ENCODE measurements at places on chromosomes 2 and 18.
A peak's percentile ranks its signal among the peaks of the same experiment; 100 is the strongest.

- no peak for DNase-seq
Measured at GRCh38 chr2:237572742-237573101, 6.3 kb downstream of the PRLH start.

DNA sequence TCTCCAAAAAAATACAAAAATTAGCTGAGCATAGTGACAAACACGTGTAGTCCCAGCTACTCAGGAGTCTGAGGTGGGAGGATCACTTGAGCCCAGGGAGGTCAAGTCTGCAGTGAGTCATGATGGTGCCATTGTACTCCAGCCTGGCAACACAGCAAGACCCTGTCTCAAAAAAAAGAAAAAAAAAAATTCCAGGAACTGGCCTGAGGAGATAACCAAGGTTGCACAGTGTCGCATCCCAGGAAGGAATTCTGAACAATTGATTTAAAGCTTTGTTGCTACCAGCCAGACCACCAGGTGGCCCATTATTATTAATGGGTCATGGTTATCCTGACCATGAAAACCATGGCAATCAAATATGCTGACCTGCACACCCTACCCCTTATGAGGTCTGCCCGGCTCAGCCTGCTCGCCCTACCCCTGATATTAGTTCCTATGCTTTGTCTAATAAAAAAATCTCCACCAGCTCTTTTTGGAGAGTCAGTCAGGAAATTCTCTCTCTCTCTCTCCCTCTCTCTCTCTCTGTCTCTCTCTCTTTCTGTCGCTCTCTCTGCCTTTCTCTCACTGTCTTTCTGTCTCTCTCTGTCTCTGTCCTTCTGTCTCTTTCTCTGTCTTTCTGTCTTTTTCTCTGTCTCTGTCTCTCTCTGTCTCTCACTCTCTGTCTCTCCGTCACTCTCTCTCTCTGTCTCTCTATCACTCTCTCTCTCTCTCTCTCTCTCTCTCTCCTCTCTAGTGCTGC lies 73.7 kb downstream of the NCAPH start:
- DNase-seq: no peak

DNA sequence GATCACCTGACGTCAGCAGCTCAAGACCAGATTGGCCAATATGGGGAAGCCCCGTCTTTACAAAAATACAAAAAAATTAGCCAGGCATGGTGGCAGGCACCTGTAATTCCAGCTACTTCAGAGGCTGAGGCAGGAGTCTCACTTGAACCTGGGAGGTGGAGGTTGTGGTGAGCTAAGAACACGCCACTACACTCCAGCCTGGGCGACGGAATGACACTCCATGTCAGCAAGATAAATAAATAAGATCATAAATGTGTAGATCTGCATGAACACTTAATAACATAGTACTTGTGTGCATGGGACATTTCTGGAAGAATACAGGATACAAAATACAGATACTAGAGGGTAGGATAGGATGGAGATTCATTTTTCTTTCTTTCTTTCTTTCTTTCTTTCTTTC lies 9.1 kb downstream of the EHD3 start:
- DNase-seq: no peak

GRCh38 chr2:214019229-214019972 lies 391.5 kb upstream of the VWC2L start:
- DNase-seq: no peak

GRCh38 chr2:138502255-138503086 lies 901 bp downstream of the SPOPL start:
- peak; percentile 21 for DNase-seq

GRCh38 chr2:26246818-26247217 lies 2.1 kb downstream of the HADHB start:
- DNase-seq: no peak

DNA sequence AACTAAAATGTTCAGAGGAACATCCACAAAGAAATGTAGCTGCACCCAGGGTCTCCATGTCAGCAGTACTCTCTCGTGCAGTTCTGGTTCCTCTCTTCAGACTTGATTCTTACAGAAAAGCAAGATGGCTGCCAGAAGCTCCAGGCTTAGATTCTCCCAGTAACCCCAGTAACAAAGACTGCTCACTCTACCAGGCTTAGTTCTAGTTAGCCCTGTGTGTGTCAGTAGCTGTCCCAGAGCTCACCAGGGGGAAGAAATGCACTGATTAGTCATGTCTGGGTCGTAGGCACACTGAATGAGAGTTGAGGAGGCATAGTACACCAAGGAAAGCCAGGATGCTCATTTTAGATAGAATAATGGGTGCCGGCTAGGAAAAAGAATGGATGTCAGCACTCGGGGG lies 395.0 kb upstream of the NRP2 start:
- no peak for DNase-seq

DNA sequence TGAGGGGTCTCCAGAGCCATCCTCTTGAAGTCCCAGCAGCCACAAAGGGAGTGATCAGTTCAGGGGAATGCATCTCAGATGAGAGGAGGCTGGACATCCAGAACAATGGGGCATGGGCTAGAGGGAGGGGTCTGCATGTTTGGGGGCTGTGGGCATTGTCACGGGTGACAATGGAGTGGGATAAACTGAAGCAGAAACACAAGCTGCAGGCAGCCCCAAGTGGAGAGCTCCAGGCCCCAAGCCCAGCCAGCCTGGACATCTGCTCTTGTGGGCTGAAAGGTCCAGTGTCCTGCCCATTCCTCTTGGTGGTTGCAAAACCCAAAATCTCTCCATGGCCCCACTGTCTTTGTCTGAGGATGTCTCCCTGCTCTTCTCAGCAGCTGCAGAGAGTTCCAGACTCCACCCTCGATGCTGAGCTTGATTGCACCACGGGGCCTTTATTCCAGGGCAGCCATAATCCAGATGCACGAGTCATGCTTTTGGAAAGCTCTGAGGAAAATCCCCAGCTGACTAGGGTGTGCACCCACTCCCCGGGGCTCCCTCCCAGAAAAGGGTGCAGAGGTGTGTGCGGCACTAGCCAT lies 149.4 kb downstream of the TNS1 start:
- DNase-seq: no peak

- DNase-seq: no peak
Measured at GRCh38 chr2:95240556-95240955, 33.2 kb downstream of the ZNF892 start.

DNA sequence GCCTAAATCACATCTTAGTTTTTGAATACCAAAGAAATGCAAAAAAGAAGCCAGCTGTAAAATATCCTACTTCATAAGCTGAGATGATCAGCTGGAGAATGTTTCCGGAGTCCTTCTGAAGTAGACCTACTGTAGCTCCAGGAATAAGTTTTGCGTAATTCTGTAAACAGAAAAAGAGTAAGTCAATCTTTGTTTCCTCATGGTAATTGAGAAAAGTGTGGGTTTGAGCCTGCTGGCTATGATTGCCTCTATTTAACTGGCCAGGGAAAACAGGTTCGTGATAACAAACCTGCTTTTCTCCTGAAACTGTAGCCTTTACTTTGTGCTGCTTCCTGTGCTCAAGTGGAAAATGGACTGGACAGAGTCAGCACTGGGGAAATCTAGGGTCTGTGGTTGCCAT lies 58.2 kb downstream of the ITGB6 start:
- DNase-seq: no peak

GRCh38 chr2:8392098-8392866 lies 289.6 kb upstream of the ID2 start:
- no peak for DNase-seq

DNA sequence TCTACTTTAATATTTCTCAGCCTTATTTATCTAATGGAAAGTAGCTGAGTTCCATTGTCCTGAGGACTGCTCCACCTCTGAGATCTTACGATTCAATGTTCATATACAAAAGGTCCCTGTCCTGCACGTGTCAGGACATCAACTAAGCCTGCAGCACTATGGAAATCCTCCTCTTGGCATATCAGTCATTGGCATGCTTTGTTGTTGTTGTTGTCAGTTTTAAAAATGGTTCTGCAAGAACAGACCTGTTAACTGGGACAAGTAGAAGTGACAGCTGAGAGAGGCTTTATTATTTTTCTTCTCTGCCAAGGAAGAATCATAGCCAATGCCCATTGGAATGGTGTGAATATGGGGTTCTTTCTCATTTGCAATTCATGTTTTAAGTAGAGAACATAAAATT lies 450.1 kb upstream of the PKDCC start:
- DNase-seq: no peak

DNA sequence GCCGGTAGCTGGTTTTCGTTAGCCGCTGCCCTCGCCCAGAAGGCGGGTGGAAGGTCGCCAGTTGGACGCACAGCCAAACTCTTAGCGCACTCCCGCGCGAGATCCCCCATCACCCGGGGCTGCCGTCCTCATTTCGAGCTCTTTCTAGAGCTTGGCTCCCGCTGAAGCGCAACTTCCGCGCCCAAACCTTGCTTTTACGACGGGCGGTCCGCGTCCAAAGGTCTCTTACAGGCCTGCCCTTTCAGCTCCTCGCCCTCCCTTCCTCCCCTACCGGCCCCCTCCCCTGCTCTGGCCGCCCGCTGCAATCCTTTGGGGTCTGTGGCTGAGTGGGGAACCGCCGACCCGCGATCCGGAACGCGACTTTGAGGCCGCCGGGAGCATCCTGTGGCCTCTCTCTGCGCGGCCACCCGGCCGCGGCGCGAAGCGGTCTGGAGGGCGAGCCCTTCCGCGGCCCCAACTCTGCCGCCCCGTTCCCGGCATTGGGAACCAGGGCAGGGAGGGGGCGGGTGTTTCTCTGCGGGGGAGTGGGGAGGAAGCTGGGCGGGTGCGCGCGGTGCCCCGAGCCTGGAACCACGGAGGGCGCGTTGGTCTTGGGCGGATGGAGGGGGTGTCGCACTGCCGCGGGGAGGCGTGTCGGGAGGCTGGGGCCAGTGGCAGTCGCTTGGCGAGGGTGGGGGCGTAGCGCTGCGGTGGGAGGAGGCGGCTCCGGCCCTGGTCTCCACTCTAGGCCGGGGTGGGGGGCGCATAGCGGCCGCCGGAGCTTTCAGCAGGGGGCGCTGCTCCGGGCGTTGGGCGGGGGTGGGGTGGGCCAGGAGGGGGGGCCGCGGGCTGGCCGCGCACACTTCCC lies at the start of gene GDF7:
Gene GDF7 (plus strand): TSS at position 841 of the 847 bp plus-strand sequence. CDS start 96 bp downstream, outside the sequence.
- DNase-seq: peak; percentile 32

- no peak for DNase-seq
Measured at GRCh38 chr2:239290618-239291474, 110.0 kb downstream of the HDAC4 start.

DNA sequence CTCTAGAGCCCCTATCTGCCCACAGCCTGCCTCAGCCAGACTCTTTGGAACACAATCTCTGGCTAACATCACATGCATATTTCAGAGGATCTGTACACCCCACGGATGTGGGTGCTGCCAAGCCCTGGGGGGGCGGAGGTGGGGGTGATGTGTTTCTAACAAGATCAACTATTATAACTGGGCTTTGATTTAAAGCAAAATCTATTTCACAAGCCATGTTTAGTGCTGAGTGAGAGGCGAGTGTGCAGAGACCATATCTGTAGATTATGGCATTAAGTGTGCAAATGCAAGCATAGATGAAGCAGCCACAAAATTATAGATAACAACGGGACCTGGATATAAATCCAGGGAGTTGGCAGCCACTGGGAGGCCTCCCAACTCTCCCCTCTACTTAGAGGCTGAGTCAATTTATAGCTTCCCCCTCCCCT lies 135.8 kb upstream of the SMAD2 start:
- DNase-seq: no peak

GRCh38 chr18:24595561-24596031 lies 135.2 kb downstream of the HRH4 start:
- no peak for DNase-seq

GRCh38 chr2:136510244-136510643 lies 255.1 kb upstream of the THSD7B start:
- DNase-seq: no peak

DNA sequence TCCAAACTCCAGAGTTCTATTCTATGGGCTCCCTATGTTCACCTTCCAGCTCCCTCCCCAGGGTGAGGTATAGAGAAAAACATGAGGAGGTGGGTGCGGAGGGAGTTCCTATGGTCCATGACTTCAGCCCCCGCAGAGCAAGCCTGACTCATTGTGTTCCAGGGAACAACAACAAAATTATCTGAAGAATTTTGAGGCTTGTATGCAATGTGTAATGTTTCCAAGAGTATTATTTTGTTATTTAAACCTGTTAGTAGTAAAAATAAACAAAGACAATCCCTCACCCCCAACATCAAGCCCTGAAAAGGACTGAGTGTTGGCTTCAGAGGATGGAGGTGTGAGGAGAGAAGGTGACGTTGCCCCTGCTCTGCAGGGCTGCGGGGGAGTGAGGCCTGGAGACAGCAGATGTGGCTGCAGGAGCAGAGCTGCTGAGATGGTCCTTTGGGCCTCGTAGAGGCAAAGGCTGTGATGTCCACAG lies 29.0 kb downstream of the LAMA3 start:
- no peak for DNase-seq

DNA sequence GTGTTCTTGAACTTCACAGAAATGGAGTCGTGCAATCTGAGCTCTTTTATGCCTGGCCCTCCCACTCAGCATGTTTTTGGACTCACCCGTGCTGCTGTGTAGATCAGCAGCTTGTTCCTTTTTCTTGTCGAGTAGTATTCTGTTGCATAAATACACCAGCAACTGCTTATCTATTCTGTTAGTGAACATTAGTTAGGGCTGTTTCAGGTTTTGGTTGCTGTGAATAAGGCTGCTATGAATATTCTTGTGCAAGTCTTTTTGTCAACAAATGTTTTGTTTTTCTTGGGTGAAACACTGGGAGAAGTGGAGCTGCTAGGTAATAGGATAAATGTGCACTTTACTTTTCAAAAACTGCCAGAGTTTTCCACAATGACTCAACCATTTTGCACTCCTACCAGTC lies 15.3 kb upstream of the CIDEA start:
- no peak for DNase-seq

- no peak for DNase-seq
Measured at GRCh38 chr2:21920721-21921120, 797.0 kb downstream of the TDRD15 start.

DNA sequence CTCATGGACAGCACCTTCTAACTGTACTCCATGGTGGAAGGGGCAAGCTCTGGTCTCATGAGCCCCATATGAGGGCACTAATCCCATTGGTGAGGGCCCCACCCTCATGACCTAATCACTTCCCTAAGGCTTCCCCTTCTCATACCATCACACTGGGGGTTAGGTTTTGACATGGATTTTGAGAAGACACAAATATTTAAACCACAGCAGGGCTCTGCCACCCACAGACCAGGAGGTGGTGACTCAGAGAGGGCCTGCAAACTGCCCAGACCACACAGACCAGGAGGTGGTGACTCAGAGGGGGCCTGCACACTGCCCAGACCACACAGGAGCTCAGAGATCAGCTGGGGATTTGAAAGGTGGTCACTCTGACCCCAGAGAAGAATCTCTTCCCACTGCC lies 222.0 kb downstream of the KLHL29 start:
- DNase-seq: no peak

DNA sequence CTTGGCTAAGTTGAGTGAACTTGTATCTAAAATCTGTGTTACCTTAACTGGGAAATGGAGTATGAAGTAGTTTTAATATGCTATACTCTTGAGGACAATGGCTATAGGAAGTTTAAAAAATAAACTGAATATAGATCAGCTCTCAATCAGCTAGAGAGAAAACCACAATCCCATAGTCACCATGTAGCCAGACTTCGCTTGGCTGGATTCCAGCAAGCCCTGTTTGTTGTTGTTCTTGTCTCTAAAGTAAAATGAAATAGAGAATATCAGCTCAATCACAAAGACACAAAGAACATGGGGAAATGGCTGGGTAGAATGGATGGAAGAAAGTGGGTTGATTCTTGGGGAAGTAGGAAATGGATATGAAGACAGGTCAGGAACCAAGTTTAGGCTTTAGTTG lies 234.9 kb downstream of the PHLPP1 start:
- no peak for DNase-seq
